Erythroblast (primary cell): ENCODE measurements at places on chromosomes 2 and 18.

DNA sequence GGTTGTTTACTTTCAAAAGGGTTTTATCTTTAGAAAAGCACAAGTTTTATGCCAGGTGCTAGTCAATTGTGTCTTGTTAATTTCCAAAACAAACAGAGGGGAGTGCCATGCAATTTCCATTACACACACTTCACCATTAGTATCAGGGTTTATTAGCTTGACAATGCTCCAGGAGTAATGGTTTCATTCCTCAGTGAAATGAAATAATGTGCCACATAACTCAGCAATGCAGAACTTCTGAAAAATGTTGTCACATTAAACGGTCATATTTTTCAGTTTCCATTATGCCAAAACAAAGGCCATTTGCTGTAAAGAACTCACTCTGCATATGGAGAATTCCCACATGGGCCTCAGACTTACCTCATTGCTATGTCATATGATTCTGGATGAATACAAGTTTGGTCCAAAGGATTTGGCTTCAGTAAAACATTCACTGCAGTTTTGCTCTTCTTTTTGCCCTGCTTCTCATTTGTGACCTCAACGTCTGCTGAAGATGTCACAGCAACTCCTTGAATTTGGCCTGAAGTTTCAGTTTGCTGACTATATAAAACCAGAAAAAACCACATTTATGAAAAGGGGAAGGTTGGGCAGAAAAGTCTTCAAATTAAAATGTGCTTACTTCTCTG is 198.2 kb downstream of the SRBD1 start:
- DNase-seq = no peak

- no peak for DNase-seq
Observed at GRCh38 chr18:38895560-38895959, 1330.0 kb upstream of the CELF4 start.

- no peak for DNase-seq
Observed at GRCh38 chr2:84830095-84830494, 50.8 kb downstream of the TRABD2A start.

DNA sequence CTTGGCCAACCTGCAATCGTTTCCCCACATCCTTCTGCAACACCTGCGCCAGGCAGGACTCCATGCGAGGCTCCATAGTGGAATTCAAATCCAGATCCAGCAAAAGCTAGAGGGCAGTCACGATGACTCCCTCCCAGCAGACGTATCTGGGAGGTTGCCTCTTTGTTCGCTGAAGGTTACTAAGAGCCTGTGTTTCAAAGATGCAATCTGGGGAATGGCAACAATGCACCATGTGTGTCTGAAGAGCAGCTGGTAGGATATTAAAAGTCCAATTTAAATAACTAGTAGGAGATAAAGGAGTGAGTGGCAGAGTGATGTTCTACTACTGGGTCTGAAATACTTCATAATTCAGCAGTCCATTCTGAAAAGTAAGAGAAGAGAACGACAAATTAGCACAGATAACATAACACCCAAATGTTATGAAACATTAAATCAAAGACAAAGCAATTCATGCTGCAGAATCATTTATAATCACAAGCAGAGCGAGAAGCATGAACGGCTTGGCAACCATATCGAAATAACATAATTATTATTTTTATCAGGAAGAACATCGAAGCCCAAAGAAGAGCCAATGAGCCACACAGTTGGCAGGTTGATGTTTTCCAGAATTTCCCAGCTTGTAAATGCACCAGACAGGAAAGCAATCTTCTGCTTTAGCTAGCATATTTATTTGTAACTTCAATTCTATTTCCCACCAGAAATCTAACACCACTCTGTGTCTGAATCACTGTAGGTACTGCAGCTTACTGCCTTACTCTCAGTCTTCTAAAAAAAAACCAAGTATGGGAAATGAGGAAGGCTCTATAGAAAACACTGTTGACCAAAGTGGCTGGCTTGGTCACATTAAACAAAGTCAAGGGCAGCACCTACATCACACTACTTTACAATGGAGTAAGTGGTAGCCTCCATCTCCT is 43.2 kb downstream of the CLASP1 start:
- DNase-seq = no peak

DNA sequence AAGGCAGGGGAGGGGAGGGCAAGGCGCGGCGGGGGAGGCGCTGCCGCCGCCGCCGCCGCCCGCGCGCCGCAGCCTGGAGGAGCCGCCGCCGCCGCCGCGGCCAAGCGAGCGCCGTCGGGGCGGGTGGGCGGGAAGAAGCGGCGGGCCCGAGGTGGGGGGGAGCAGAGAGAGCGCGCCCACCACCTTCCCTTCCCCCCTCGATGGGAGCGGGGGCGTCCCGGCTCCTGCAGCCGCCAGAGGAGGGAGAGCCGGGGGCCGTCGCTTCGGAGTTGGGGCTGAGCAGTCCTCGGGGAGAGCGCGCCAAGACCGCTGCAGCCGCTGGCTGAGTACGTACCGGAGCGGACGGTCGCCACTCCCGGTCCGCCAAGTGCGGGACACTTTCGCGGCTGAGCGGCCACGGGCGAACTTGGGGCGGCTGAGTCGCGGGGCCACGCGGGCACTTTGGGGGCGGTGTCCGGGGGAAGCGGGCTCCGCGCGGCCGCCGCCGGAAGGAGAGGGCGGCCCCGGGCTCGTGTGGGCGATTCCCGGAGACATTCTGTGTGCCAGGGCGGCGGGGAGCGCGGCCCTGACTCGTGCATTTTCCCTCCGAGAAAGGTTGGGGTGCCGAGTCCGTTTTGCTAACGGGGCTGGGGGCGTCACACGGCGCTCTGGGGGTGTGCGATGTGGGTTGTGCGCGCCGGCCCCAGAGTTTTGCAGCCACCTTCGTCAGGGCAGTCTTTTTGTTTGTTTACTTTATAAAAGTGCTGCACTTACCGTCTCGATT is at the start of gene NAB1:
Gene NAB1 (plus strand): TSS at position 49 of the 763 bp plus-strand sequence. CDS start 10,094 bp downstream, outside the sequence.
- peak; percentile 81 for DNase-seq

GRCh38 chr2:12433626-12433990 is 283.1 kb upstream of the TRIB2 start:
- peak; percentile 43 for DNase-seq

- no peak for DNase-seq
Observed at GRCh38 chr2:237483018-237483731, 3.9 kb upstream of the MLPH start.

DNA sequence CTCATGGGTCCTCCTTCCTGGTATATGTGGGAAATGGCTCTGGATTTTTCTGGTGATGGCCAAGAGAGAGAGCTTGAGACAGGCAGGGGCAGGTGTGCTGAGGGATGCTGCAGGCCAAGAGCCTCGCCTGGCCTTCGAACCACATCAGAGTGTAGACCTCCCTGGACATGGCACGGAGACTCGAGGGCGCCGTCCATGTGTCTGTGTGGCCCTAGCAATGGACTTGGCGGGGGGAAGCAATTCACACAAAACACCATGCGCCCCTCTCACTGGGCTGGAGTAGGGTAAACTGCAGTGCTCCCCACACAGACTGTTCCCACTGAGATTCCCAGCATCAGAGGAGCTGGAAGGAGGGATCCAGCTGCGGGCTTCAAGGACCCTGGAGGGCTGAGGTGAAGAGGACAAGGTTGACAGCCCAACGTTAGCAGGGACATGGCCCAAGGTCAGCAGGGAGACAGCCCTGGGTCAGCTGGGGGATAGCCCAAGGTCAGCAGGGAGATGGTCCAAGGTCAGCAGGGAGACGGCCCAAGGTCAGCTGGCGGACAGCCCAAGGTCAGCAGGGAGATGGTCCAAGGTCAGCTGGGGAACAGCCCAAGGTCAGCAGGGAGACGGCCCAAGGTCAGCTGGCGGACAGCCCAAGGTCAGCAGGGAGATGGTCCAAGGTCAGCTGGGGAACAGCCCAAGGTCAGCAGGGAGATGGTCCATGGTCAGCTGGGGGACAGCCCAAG is 75.4 kb upstream of the HDAC4 start:
- no peak for DNase-seq

- DNase-seq = no peak
Observed at GRCh38 chr2:106282462-106283170, 88.5 kb upstream of the UXS1 start.

- no peak for DNase-seq
Observed at GRCh38 chr2:7430421-7430868, 513.2 kb downstream of the RNF144A start.

- peak; percentile 55 for DNase-seq
Observed at GRCh38 chr2:74399785-74400184, 19.7 kb upstream of the DCTN1 start.

DNA sequence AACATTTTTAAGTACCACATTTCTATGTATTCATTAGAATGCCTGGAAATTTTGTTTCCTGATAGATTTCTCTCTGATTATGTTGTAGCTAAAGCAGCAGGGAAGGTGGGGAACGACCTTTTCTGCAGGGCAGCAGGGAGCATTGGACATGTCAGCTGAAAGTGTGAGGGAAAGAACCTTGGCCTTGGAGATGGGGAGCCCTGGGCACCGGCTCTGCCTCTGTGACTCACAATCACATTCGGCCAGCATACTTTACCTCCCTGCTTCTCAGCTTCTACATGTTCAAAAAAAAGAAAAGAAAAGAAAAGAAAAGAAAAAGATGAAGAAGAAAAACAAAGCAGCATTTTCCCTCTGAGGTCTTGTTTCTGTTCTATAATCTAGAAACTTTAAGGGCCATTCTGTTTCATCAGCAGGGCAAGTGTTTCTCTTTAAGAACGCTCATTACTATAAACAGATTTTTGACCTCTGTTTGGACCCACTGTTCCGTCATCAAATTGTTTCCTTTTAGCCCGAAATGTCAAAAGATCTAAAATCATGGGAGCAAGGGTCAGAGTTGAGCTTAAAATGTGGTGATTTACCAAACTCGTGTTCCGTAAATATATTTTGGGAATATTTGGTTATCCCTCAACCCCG is 27.9 kb downstream of the SETBP1 start:
- DNase-seq = no peak

GRCh38 chr18:74516271-74517235 is 17.7 kb upstream of the CNDP1 start:
- DNase-seq = no peak

- DNase-seq = no peak
Observed at GRCh38 chr2:188973641-188974040, 532 bp upstream of the COL3A1 start.

- DNase-seq = no peak
Observed at GRCh38 chr2:151258121-151258520, 3.5 kb downstream of the RBM43 start.

DNA sequence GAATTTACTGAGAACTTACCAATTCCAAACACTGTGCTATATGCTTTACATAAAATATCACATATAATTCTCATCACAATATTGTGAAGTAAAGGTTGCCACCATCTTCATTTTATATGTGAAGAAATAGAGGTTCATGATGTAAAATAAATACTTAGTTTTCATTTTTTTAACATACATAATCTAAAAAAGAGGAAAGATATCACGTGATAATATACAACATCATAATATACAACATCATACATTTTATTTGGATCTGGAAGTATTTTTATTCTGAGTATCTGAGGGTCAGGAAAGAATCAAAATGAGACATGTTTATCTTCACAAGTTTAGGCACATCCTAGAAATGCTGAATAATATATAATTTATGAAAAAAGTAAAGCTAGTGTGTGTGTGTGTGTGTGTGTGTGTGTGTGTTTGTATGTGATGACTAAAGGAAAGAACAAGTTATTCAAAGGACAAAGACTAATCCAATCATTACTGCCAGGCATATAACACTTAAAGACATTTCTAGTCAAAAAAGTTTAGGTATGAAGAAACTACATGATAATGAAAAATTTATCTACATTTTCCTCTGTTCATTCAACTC is 65.5 kb upstream of the ARHGAP15 start:
- DNase-seq = no peak

DNA sequence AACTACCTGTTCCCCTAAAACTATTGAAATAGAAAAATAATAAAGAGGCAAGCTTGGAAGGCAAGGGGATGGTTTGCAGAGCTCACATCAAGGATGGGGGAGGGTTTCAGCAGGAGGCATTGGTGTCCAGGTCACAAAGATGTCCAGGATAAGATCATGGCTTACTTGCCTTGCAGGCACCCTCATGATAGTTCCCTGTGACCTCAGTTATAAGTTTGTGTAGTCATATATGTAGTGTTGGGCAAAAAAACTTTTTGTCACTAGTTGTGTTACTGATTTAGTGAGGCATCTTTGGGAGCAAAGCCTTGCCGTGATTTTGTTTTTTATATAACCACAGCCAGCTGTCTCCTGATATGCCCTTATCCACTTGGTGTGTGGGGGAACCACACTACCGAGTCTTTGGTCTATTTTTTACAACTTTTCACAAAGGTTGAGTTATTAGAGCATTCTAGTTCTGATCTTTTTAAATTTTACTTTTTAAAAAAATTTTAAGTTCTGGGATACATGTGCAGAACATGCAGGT is 53.3 kb downstream of the IL1R2 start:
- no peak for DNase-seq

DNA sequence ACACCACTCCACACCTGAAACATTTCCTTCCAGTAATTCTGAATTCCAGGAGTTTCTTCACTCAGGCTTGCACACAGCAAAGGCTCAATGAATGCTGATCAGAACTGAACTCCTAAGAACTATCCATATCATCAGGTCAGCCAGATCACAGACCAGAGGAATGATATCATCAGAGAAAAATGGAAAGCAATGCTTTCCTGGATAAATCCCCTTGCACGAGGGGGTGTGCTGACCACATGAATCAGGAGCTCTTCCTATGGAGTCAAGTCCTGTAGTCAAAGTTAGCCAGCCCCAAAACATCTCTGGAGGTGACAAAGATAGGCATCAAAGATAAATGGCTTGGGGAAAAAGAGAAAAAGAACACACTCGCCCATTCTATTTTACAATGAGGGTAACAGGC is 83.8 kb upstream of the ACVR2A start:
- DNase-seq = no peak

DNA sequence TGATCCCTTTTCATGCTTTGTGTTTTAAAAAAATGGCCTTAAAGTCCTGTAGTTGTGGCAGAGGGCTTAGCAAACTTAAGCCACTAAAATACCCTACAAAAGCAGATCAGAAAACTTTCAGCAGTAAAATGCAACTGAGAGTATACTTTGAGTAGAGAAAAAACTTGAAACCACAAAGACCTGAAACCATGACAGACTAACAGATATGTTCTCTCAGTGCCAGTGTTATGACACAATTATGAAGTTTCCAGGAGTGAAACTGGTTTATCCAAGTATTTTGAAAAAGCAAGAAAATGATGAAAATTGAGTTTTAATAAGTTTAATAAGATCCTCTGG is 74.5 kb downstream of the SPRED2 start:
- no peak for DNase-seq

DNA sequence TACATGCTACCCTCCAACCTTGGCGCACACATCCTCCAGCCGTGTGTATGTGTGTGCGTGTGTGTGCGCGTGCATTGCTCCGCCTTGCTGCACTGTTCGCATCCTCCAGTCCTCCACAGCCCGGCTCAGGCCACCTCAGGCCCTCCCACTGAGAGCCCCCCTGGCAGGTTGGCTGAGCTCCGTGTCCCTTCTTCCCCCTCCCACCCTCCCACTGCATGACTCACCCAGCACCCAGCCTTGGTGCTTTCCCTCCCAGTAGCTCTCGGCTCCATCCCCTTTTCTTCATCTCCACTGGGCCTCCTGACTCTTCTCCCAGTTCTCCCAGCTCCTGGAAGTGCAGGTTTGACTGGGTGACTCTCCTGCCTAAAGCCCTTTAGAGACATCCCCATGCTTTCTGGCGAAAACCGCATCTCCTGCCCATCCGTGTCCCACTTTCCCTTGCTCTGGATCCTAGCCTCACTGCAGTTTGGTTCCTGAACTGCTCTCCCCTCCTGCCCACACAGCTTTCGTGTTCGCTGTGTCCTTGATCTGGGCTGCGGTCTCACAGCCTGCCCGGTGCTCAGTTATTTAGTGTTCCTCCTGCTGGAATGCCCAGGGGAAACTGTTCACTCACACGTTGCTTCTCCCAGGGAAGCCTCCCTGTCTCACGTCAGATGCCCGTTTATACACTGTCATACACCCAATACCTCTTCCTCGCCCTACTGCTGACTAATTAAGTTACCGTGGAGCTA is 4.9 kb downstream of the TMEM177 start:
- no peak for DNase-seq

- no peak for DNase-seq
Observed at GRCh38 chr2:231904161-231904611, 22.0 kb downstream of the NPPC start.
